ENCODE measurements at places on chromosomes 13 and 19. TPM values are rescaled to one million over a fixed set of nuclear protein-coding genes. Genes with fewer than 3 reads are reported as not detected.

- no peaks in the 10 kb centered on the region for H3K36me3 ChIP-seq
- H3K4me3 ChIP-seq = no peak overlapping the region
- no peaks in the 10 kb centered on the region for H3K4me1 ChIP-seq
Observed at GRCh38 chr13:63605962-63606361, 2190.3 kb upstream of the PCDH20 start.

The ACER1 gene
- total RNA-seq = not detected

DNA sequence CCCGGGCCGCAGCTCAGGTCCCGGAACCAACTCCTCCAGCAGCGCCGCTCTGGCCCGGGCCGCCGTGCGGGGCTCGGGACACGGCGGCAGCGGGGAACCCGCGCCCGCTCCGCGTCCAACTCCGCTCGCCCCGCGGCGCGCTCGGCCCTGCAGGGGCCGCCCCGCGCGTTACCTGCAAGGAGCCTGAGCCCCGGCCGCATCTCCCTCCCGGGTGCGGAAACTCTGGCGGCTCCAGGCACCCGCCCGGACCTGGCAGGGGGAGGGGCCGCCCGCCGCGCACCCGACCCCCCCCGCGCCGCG, at the start of gene TMTC4:
Gene TMTC4 (minus strand): TSS at position 224 of the 300 bp plus-strand sequence. CDS start 4,433 bp downstream, outside the sequence.
- H3K27me3 ChIP-seq = no peaks in the 10 kb centered on the region
- no peak for DNase-seq
- peak within 1 kb of the TSS; percentile 74 for H3K27ac ChIP-seq
- H3K4me3 ChIP-seq = peak within 1 kb of the TSS; percentile 90

GRCh38 chr13:48108106-48108505, 13.2 kb upstream of the MED4 start:
- peaks cover 3% of the 10 kb centered on the region for H3K4me1 ChIP-seq
- no peak overlapping the region for H3K4me3 ChIP-seq
- H3K36me3 ChIP-seq = no peaks in the 10 kb centered on the region
- no peak for DNase-seq

DNA sequence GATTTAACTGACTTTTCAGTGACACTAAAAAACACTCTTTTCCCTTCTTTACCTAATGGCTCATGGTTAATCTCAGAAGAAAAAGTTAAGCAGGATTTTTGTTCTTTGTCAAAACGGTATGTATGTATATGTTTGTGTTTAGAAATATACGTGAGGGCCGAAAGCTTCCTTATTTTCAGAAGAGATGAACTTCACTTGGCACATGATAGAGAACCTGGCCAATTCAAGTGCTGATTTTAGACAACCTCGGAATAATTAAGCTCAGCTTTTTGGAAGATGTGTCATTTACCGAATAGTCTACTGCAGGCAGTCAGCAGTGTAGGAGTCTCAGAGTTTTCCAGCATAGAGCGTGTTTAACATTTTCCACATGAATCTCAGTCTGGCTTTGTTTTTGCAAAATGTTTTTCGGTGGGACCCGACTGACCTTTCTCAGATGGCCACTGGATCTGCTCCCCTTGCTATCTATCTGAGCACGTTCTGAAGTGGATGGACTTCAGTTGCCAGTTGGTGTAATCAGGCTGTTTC, 4.6 kb downstream of the RNASEH2B start:
- H3K27me3 ChIP-seq = no peaks in the 10 kb centered on the region
- no peak for DNase-seq
- H3K4me3 ChIP-seq = no peak overlapping the region
- peaks cover 39% of the 10 kb centered on the region for H3K4me1 ChIP-seq

The MEIOSIN gene
- not detected for total RNA-seq

The MEDAG gene
- 0.36 TPM for total RNA-seq

The FGF22 gene
- not detected for total RNA-seq

DNA sequence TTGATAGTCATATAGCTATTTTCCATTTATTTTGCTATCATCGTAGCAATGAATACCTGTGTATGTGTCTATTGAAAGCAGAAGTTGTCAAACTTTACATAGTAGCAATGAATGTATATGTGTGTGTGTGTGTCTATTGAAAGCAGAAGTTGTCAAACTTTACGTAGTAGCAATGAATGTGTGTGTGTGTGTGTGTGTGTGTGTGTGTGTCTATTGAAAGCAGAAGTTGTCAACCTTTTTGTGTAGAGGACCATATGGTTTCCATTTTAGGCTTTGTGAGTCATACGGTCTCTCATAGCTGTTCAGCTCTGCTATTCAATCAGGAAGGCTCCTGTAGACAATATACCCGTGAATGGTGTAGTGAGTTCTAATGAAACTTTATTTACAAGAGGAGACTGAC, 20.8 kb downstream of the NLRP4 start:
- no peak overlapping the region for H3K4me3 ChIP-seq
- no peaks in the 10 kb centered on the region for H3K4me1 ChIP-seq
- H3K27ac ChIP-seq = no peak overlapping the region
- H3K27me3 ChIP-seq = no peaks in the 10 kb centered on the region

The SLC25A41 gene
- total RNA-seq = not detected

DNA sequence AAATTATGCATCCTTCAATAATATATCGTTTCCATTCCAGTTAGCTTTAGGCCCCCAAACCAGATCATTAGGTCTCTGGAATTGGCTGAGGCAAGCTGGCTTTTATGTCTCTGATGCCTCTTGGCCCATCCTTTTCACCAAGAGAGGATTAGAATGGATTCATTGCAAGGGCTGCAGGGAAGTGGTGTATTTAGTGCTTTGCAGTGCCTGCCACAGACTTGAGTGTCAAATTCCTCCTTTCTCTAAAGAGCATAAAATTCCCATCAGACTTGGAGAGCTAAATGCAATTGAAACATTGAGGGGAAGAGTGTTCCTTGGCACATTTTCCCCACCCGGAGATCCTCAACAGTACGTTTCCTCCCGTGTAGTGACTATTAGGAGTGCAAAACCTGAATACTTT, 302.6 kb downstream of the ATP8A2 start:
- DNase-seq = no peak
- H3K27ac ChIP-seq = no peak overlapping the region
- no peaks in the 10 kb centered on the region for H3K27me3 ChIP-seq
- H3K4me3 ChIP-seq = no peak overlapping the region

- no peaks in the 10 kb centered on the region for H3K36me3 ChIP-seq
- peaks cover 41% of the 10 kb centered on the region for H3K4me1 ChIP-seq
- H3K27me3 ChIP-seq = no peaks in the 10 kb centered on the region
- H3K27ac ChIP-seq = peak overlapping the region; percentile 81
- DNase-seq = peak; percentile 94
- H3K4me3 ChIP-seq = peak overlapping the region; percentile 9
Observed at GRCh38 chr13:37306778-37307544, 201.5 kb upstream of the CSNK1A1L start.

The IL27RA gene
- 6.8 TPM for total RNA-seq

- DNase-seq = no peak
- H3K27me3 ChIP-seq = peaks cover 10% of the 10 kb centered on the region
- H3K4me1 ChIP-seq = peaks cover 11% of the 10 kb centered on the region
- H3K36me3 ChIP-seq = no peaks in the 10 kb centered on the region
- no peak overlapping the region for H3K4me3 ChIP-seq
- H3K27ac ChIP-seq = no peak overlapping the region
Observed at GRCh38 chr19:8238251-8238650, 29.1 kb downstream of the CERS4 start.

The NUDT19 gene
- total RNA-seq = 13.6 TPM

The IGFLR1 gene
- 1.2 TPM for total RNA-seq

The MAMSTR gene
- 2.3 TPM for total RNA-seq

- no peak overlapping the region for H3K4me3 ChIP-seq
- H3K27ac ChIP-seq = no peak overlapping the region
- H3K4me1 ChIP-seq = peaks cover 18% of the 10 kb centered on the region
- DNase-seq = no peak
- H3K36me3 ChIP-seq = no peaks in the 10 kb centered on the region
Observed at GRCh38 chr13:113125506-113126264, 3.1 kb downstream of the F10 start.

The SIAH3 gene
- total RNA-seq = not detected

- peaks cover 6% of the 10 kb centered on the region for H3K4me1 ChIP-seq
- no peak overlapping the region for H3K27ac ChIP-seq
- peaks cover 7% of the 10 kb centered on the region for H3K36me3 ChIP-seq
Observed at GRCh38 chr13:45119469-45119990, 780 bp upstream of the GTF2F2 start.

- H3K27ac ChIP-seq = no peak overlapping the region
- no peaks in the 10 kb centered on the region for H3K27me3 ChIP-seq
- peaks cover under 1% of the 10 kb centered on the region for H3K36me3 ChIP-seq
- H3K4me1 ChIP-seq = peaks cover 59% of the 10 kb centered on the region
Observed at GRCh38 chr13:51612867-51613266, 28.6 kb downstream of the WDFY2 start.

The NPAS1 gene
- total RNA-seq = 13.0 TPM

DNA sequence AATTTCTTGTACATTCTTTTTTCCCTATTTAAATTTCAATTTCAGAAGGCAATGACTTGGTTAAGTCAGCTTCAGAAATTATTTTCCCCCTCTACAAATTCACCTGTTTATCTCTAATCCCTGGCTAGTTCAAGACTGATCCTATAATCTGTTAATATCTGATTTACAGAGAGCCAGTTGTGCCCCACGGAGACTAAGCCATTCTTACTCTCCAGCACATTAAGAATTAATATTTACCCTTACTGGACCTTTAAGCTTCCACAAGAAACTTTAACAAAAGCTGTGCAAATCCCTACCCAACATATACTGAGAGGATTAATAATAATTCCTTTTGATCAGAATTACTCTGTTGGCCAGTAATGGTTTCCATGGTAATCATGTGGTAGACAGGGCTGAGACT, 786.2 kb downstream of the PCDH9 start:
- H3K27me3 ChIP-seq = no peaks in the 10 kb centered on the region
- H3K36me3 ChIP-seq = no peaks in the 10 kb centered on the region
- no peaks in the 10 kb centered on the region for H3K4me1 ChIP-seq
- no peak for DNase-seq
- H3K4me3 ChIP-seq = no peak overlapping the region
- H3K27ac ChIP-seq = no peak overlapping the region

The RNF17 gene
- not detected for total RNA-seq

The ZNF223 gene
- total RNA-seq = 2.3 TPM

The GPC5 gene
- total RNA-seq = not detected

The TEX26 gene
- not detected for total RNA-seq

DNA sequence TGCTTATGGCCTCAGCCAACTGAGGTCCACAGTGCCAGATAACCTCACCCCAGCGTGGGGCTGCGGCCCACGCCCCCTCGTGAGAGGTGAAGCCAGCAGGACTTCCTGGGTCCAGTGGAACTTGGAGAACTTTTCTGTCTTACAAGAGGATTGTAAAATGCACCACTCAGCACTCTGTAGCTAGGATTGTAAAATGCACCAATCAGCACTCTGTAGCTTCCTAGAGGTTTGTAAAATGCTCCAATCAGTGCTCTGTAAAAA, 109.1 kb downstream of the AKAP11 start:
- H3K27ac ChIP-seq = no peak overlapping the region
- peaks cover 7% of the 10 kb centered on the region for H3K27me3 ChIP-seq
- no peak for DNase-seq

The PALM gene
- not detected for total RNA-seq

All from HFFc6 (cell line).